CD8-positive, alpha-beta memory T cell (primary cell): ENCODE measurements at places on chromosomes 3 and 15. TPM values are rescaled to one million over a fixed set of nuclear protein-coding genes. Genes with fewer than 3 reads are reported as not detected.

Gene C15orf40
- 34.2 TPM for total RNA-seq

Gene WDR53
- total RNA-seq, result 26.7 TPM

Gene FBXO40
- not detected for total RNA-seq

Gene CCDC80
- not detected for total RNA-seq

Gene SEMA5B
- not detected for total RNA-seq

Gene LRRIQ4
- 0.15 TPM for total RNA-seq

Gene GOLGA6L22
- total RNA-seq, result not detected

Gene ATP13A4
- 2.6 TPM for total RNA-seq

Gene PP2D1
- not detected for total RNA-seq

Gene WDR72
- total RNA-seq, result not detected

Gene ITPKA
- 0.44 TPM for total RNA-seq
